ENCODE measurements at places on chromosomes 4 and X. TPM values are rescaled to one million over a fixed set of nuclear protein-coding genes. Genes with fewer than 3 reads are reported as not detected.
A peak's percentile ranks its signal among the peaks of the same experiment; 100 is the strongest.

The RHOH gene
- 3.1 TPM for total RNA-seq

The GABRE gene
- 9.9 TPM for total RNA-seq

- H3K4me3 ChIP-seq: no peak overlapping the region
- no peak for DNase-seq
- H3K27me3 ChIP-seq: no peaks in the 10 kb centered on the region
Measured at GRCh38 chrX:84415140-84415539, 87.1 kb downstream of the HDX start.

DNA sequence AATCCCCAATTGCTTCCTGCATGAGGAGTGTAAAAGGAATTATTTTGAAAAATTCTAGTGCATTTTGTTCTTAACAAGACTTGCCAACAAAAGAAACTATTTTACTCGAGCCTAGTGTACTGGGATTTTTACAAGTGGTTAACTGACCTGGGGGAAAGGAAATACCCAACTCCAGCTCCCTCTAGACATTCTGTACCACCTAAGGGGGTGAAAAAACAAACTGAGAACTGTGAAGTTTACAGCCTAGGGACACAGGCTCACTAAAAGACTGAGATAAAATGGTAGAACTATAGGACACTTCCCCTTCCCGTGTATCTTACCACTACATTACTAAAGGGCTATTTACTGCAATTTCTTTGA, 2.6 kb upstream of the ADH5 start:
- peaks cover 44% of the 10 kb centered on the region for H3K4me1 ChIP-seq
- H3K4me3 ChIP-seq: peak overlapping the region; percentile 81
- peak overlapping the region; percentile 97 for H3K27ac ChIP-seq
- peaks cover 10% of the 10 kb centered on the region for H3K36me3 ChIP-seq
- no peaks in the 10 kb centered on the region for H3K27me3 ChIP-seq

GRCh38 chrX:110795645-110796406, at the start of gene CHRDL1:
Gene CHRDL1, minus strand, starts transcription at chrX:110795817. Its CDS starts 3,636 bp downstream, at chrX:110792181.
- no peaks in the 10 kb centered on the region for H3K36me3 ChIP-seq
- peak within 1 kb of the TSS; percentile 94 for H3K4me3 ChIP-seq
- H3K4me1 ChIP-seq: peaks cover 4% of the 10 kb centered on the region
- H3K27me3 ChIP-seq: peaks cover 65% of the 10 kb centered on the region
- H3K27ac ChIP-seq: no peak within 1 kb of the TSS

DNA sequence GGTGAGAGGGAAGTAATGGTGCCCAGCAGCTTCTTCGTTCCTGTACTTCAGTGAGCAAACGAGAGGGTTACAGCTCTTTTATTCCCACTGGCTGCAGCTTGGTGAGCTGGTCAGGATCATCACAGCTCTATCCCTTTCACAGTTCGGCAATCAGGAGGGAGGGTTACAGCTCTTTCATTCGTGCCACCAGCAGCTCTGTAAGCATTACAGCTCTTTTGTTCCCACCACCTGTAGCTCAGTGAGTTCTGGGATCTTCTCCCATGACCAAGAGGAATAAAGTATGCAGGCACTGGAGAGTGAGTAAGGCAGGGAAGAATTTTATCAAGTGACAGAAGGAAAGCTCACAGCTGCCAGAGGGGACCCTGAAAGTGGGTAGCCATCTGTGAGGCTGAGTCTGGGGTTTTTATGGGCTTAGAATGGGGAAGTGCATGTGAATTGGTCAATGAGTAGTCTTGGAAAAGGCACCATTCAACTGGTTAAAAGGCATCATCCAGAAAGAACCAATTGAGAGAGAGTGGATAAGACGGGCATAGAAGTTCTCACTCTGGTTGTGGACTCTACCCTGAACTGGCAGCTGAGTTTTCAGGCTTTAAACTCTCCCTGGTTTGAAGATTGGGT, 123.7 kb downstream of the COX18 start:
- no peak for DNase-seq
- H3K4me1 ChIP-seq: no peaks in the 10 kb centered on the region
- H3K4me3 ChIP-seq: no peak overlapping the region
- no peaks in the 10 kb centered on the region for H3K36me3 ChIP-seq

Data from type B pancreatic cell (in vitro differentiated cells).